Right ventricle myocardium superior (tissue), 1 donor: ENCODE measurements at places on chromosomes 6 and 20. TPM values are rescaled to one million over a fixed set of nuclear protein-coding genes. Genes with fewer than 3 reads are reported as not detected.

Gene ZC2HC1B
- total RNA-seq, result not detected

Gene COL11A2
- total RNA-seq, result 0.94 TPM

Gene ZNF311
- 0.08 TPM for total RNA-seq

Gene SCUBE3
- 9.7 TPM for total RNA-seq

Gene FYN
- 40.6 TPM for total RNA-seq

DNA sequence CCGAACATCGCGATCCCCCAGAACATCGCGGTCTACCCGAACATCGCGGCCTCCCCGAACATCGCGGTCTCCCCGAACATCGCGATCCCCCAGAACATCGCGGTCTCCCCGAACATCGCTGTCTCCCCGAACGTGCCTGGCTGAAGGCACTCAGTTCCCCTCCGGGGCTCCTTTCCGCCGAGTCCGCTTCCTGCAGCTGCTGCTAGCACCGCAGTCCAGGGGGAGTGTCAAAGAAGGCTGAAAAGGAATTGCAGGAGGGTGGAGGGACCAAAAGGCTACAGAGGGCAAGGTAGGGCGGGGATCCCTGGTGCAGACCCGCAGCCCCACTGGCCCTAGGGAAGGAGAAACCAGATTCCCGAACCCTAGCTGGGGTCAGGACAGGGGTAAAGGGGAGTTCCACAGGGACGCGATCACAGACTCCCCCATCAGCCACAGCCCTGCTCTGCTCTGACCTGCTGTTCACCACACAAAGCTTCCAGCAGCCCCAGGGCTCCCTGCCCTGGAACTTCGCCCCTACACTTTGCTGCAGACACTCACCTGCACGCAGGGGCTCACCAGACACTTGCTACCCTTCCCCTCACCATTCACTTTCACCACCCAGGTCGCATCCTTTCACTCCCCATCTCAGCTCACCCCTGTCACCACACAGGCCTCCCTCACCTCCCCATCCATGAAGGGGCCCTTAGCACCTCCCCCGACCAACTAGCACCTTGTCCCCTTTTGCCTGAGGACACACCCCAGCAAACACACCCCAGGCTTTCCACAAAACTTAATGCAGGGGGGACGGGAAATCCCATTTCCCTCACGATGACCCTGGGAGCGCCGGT, 1.7 kb downstream of the ULBP1 start:
- DNase-seq, result no peak

DNA sequence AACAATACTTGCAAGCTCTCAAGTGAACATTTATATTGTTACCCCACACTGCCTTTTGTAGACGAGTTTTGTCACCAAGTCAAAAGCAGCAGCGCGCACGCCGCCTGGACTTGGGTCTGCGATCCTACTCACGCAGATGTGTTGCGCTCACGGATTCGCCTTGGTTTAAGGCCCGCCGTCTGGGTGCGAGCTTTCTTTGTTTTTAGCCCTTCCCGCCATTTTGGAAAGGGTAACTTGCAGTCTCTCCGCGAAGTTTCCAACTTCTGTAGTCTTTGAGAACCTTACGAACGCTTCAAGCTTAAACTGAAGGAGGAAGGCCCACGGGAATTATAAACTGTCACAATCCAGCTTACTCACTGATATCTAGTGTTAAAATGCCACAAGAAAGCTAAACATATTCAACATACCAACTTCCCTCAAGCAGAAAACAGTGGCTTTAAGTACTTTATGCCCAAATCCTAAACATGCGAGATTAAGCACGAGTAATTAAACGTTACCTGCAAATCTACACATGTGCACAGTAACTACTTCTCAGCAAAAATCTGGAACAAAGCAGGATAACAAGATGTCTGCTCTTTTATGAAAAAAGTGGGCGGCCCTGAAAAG, 80.4 kb upstream of the BTN3A2 start:
- peak; percentile 79 for DNase-seq

DNA sequence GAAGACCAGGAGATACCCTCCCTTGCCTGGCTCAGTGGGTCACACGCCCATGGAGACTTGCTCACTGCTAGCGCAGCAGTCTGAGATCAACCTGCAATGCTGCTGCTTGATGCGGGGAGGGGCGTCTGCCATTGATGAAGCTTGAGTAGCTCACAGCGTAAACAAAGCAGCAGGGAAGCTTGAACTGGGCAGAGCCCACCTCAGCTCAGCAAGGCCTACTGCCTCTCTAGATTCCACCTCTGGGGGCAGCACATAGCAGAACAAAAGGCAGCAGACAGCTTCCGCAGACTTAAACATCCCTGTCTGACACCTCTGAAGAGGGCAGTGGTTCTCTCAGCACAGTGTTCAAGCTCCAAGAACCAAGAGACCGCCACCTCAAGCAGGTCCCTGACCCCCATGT, 271.3 kb downstream of the ESR1 start:
- DNase-seq, result no peak

- DNase-seq, result no peak
These were observed 216.5 kb downstream of the ARHGAP18 start for GRCh38 chr6:129493354-129493902.

DNA sequence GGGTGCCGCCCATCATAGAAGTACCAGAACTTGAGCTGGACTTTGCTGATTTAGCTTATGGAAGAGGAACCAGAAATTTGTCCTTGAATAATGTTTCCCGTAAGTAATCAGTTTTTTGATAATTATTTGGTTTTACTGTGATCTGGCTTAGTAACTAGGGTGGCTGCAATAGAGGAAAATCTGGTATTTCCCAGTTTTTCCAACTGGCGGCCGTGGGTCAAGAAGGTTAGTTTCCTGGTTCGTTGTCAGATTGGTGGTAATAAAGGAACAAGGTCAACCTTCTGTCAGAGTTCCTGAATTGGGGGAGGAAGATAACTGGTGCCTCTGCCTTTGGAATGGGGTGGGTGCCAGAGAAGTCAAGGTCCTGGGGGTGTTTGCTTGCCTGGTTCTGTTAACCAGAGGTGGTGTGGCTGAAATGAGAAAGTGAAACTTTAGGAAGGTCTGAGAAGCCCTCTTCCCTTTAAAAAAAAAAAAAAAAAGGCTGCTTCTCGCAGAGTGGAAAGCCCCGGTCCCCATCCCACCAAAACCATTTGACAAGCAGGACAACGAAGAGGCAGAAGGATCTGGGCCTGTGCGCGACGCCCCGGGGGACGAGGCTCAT, at the start of gene CALHM6:
TSS of gene CALHM6 (plus strand) at position 45 of the 601 bp plus-strand sequence. CDS start at position 600, 555 bp downstream.
- no peak for DNase-seq

DNA sequence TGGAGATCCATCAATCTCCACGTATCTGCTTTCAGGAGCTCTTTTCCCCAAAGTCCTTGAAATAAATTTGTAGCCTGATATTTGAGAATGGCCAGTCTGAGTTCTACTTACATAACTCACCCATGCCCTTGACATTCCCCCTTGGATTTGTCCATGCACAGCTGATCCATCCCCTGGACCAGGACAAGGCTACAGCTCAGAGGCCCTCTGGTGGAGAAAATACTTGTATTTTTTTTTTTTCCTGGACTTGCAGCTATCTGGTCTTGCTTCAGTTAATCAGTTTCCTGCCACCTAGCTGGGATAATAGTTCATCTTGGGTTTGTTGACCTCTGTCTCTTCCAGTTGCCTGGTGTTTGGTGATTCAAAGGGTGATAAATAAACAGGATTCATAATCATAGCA, 467.6 kb downstream of the DHX35 start:
- DNase-seq, result no peak

DNA sequence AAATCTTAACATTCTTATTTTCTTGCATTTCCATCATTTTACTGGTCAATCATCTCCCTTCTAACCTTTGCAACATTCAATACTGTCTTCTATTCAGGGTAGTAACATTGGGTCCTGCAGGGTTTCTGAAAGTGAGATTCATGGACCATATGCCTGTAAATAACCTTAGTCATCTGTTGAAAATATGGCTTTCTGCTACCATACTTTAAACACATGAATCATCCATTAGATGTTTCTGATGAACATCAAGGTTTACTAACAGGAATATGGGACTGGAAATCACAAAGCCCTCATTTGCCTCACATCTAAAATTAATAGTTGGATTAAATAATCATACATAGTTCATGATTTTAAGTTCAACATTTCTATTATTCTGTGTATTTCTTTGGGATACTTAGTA, 475.9 kb upstream of the MARCKS start:
- no peak for DNase-seq
